ENCODE measurements at places on chromosomes 6 and 20.
A peak's percentile ranks its signal among the peaks of the same experiment; 100 is the strongest.

DNA sequence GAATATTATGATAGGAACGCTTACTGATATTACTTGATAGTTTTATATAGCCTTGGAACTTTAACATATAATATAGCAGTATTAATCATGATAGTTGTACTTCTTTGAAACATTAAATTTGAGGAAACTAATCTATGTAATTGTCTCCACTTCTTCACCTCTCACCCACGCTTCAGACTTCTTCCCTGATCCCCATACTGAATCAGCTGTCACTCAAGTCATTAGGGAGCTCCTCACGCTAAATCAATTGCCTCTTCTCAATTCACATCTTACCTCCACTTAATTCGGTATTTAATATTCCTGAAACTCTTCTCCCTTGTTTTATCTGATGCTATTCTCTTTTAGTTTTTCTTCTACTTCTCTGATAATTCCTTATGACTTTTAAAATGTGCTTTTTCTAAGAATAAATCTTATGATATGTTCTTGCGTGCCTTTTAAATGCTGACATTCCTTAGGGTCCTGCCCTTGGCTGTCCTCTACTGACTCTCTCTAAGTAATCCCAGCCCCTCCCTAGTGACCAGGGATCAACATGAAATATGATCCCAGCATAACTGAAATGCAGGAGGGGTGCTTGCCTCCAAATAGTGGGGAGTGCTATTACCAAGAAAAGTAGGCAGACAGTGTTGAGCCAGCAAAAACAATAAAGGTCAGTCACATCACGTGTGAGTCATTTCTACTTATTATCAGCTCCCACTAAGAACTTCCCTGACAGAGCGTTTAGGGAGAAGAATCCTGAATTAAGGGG is 9.9 kb downstream of the ANKRD66 start:
- no peak for DNase-seq

DNA sequence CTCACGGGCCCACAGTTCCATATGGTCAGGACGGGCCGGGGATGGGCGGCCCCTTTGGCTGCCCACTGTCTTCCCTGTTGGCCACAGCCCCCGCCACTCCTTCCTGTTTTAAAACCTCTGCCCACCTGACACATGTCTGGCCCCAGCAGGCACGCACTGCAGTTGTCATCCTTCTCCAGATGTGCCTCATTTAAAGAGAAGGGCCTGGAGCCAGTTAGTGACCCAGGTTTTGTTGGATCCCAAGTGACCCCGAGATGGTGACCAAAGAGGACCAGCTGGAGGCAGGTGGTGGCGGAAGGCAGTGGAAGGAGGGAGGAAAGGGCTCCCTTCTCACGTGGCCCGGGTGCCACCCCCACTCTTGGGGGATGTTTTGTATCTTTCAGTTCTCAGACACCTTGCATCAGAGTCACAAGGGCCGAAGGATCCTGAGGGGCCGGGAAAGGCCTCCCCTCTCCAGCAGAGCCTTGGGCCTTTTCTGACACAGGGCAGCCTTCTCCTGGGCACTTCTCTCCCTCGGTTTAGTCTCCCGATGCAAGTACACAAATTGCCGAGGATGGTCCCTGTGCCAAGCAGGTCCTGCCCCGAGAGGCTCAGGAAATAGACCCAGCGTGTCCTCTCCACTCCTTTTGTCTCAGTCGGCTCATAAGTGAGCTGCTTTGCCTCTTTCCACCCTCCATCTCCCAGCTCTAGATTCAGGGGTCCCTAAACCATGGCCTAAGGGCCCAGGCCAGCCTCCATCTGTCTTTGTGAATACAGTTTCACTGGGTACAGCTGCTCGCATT is 117.6 kb downstream of the SULF2 start:
- DNase-seq: no peak

DNA sequence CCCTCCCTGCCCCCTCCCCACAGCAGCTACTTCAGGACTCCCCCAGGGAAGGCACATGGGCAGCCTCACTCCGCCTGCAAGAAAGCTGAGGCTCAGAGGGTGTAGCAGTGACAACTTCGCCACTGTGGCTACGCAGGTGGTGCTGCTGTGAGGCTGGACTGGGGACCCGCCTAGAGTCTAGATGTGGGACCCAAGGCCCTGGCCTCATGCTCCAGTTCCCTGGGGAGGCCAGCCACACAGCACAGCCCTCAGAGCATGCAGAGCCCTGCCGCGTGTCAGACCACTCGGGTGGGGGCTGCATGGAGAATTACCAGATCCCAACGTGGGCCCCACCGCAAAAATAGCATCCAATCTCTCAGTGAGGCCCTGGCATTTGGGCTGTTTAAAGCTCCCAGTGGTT is 30.8 kb upstream of the VSTM2L start:
- no peak for DNase-seq

DNA sequence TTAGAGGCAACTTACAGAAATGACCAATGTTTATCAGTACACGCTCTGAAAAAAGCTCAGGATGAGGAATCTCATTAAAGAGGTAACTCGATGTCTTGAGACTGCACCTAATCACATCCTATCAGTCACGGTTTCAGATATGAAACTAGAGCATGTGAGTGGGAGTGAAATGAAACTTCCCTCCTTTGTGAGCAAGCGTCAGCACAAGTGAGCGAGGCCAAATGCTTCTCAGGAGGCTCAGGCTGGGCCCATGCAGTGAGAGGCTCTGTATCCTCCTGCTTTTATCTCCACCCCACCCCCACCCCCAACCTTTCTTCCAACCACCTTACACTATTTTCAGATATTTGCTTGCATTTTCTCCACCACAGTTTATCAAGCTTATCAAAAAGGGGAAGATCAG is 140.8 kb upstream of the RIMS1 start:
- DNase-seq: no peak

DNA sequence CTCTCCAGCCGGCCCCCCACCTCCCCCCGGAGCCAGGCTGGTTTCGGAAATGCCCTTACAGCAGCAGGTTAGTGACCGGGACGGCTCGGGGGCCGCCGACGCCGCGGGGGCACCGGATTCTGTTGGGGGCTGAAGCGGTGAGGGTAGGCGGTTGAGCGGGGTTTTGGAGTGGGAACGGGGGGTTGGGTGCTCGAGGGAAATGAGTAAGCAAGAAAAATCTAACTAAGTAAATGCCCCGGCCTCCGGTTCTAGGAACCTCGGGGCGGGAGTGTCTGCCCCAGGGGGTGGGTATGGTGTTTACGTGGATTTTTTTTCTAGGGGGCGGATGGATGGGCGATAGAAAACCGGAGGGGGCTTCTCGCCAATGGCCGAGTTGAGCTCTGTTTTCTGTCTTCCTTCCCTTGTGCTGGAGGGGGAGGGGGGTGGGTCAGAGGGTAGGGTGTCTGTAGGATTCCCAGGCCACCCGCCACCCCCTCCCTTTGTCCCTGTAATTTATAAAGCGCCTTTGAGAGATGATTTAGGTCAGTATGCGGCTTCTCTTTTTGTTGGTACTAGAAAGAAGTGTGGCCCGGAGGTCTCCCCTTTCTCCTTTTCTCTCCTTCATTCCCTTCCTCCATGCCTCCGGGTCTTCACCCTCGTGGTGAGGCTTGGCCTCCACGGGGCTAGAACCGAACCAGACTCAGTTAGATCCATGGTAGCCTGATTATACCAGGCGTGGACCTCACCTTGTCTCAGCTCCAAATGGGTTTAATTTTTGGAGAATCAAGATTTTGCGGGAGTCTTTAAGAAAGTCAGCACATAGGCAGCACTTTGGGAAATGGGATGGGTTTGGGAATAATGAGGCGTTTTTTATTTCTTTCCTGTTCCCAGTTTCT is 2.3 kb downstream of the E2F3 start:
- DNase-seq: peak; percentile 62
